ENCODE measurements at places on chromosomes 3 and 15.

GRCh38 chr3:188262913-188263683 is 109.1 kb downstream of the LPP start:
- no peak for DNase-seq

- DNase-seq, result no peak
Observed at GRCh38 chr3:171135549-171135948, 109.0 kb upstream of the SLC2A2 start.

- DNase-seq, result no peak
Observed at GRCh38 chr3:10528046-10528445, 22.7 kb upstream of the ATP2B2 start.

DNA sequence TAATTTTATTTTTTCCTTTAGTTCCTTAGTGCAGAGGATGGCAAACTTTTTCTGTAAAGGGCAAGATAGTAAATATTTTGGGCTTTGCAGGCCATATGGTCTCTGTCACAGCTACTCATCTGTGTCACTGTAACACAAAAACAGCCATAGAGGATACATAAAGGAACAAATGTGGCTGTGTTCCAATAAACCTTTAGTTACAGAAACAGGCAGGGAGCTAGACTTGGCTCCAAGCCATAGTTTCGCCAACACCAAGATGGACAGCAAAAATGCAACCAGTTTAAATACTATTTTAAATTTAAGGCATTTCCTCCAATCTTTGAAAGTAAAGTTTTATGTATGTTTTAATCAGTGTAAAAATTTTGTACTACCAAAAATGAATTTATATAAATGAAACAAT is 753.4 kb downstream of the FHIT start:
- DNase-seq, result no peak

- DNase-seq, result no peak
Observed at GRCh38 chr3:10189557-10190354, 25.0 kb downstream of the IRAK2 start.

DNA sequence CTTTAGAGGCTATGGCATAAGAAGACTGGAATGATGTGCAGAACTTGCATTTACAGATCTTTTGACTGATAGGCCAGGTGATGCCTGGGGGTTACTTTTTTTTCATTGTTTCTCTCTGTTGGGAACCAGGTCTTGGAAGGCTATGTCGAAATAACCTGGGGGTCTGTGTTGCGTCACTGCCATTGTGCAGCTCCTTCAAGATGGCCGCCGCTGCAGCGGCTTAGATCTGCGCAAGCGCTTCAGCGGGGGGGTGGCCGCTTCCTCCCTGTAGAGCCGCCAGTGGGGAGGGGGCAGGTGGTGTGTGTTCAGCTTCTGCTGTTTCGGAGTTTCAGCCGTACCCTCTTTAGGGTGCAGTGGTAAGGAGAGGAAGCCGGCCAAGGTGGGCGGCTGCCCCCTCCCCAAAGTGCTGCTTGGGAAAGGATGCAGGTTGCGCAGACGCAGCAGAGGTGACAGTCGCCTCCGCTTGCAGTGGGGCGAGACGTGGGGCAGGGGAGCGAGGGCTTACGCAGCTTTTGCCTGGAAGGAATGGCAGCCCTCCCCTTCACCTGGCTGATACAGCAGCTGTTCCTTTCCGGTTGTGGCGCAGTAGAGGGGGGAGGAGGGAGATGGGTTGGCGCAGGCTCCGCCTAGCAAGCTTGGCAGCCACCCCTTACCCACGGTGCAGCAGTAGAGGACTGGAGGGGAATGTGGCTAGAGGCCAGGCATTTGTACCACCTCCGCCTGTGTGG is 1.5 kb downstream of the SNRPN start:
- peak; percentile 52 for DNase-seq

GRCh38 chr3:56190771-56191305 is 277.4 kb downstream of the ERC2 start:
- DNase-seq, result no peak

DNA sequence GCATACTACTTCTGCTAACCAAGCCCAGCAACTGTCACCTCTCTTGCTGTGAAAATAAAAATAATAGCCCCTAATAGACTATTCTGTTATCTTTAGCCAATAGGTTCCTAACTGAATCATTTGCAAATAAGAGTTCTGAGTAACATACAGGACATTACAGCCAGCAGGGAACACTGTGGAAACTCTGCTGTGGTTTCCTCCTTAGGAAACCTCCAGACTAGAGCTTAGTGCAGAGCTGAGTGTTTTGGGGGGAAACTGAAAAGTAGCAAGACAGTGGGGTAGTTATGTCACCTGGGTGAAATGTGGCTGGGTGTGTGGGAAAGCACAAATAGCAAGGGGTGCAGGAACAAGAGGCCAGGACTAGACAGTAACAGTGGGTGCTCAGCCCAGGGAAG is 32.4 kb downstream of the DZIP1L start:
- no peak for DNase-seq

- DNase-seq, result no peak
Observed at GRCh38 chr15:35151381-35151780, 66.3 kb upstream of the NANOGP8 start.
